ENCODE measurements at places on chromosomes 1 and 21.

DNA sequence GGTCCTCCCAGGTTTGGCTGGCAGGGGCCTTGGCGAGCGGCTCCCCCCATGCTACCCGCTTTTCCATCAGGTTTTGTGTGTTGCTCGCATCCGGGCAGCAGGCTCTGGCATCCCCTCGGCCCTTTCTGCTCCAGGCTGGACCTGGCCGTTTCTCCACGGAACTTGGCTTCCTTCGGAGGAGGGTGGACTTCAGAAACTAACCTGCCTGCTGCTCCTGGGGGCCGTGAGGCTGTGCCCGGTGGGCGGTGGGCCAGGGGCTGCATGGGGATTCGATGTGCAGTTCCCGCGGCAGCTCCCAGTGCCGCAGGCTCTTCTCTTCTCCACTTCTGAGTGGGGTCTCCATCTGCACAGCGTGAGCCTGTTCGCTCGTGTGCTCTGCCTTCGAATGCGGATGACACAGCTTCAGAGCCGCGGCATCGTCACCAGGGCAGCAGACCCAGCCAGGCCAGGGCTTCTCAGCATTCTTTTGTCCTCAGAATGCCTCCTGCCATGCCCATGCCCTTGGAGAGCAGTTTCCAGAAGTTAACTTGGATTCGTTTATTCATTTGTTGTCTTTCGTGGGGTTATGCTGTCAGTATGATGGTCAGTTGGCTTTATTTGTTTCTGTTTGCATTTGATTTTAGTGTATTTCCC, 36.4 kb downstream of the PRKCZ start:
- no peaks in the 10 kb centered on the region for H3K4me1 ChIP-seq
- DNase-seq: no peak
- peaks cover 3% of the 10 kb centered on the region for H3K27me3 ChIP-seq
- H3K36me3 ChIP-seq: no peaks in the 10 kb centered on the region

DNA sequence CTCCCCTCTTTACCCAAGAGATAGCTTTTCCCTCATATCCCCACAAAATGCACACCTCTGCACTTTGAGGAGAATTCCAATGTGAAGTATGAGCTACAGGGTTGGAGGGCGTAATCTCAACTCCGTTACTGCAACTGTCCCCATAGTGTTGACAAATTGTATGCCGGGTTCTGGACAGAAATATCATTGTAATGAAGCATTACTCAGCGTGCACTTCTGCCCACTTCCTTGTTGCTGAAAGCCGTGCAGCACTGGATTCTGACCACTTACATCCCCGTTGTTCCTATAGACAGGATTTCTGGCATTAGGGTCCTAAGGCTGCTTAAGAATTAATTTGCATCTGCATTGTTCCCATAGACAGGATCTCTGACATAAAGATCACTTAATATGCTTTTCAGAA, 205.6 kb downstream of the RHOU start:
- H3K27me3 ChIP-seq: peaks cover 12% of the 10 kb centered on the region
- no peaks in the 10 kb centered on the region for H3K36me3 ChIP-seq
- no peak for DNase-seq
- H3K4me3 ChIP-seq: no peak overlapping the region
- peaks cover 41% of the 10 kb centered on the region for H3K4me1 ChIP-seq

DNA sequence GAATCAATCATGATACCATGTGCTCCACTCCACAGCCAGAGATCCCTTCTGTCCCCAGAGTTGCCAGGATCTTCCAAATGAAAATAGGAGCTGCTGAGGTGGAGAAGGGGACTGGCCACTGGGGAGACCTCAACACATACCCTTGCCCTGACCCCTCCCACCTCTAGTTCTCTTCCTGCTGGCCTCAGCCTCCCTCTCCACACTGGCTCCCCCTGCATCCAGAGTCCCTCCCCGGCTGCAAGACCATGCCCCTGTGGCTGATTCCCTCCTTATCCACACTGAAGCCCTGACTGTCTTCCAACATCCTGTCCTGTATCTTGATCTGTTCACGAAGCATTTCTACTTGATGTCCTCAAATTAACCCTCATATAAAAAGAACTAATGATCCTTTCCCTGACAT, 21.1 kb upstream of the CDK18 start:
- peaks cover 81% of the 10 kb centered on the region for H3K27me3 ChIP-seq
- no peaks in the 10 kb centered on the region for H3K36me3 ChIP-seq
- no peak for DNase-seq

- H3K4me3 ChIP-seq: no peak overlapping the region
- H3K27me3 ChIP-seq: peaks cover 54% of the 10 kb centered on the region
- DNase-seq: no peak
- H3K27ac ChIP-seq: no peak overlapping the region
- H3K4me1 ChIP-seq: peaks cover 4% of the 10 kb centered on the region
Measured at GRCh38 chr1:204651843-204652421, 33.6 kb downstream of the LRRN2 start.

GRCh38 chr21:42735944-42736343, 82.5 kb downstream of the PDE9A start:
- peaks cover 50% of the 10 kb centered on the region for H3K4me1 ChIP-seq
- no peaks in the 10 kb centered on the region for H3K27me3 ChIP-seq
- H3K27ac ChIP-seq: peak overlapping the region; percentile 53
- H3K4me3 ChIP-seq: no peak overlapping the region
- DNase-seq: no peak

DNA sequence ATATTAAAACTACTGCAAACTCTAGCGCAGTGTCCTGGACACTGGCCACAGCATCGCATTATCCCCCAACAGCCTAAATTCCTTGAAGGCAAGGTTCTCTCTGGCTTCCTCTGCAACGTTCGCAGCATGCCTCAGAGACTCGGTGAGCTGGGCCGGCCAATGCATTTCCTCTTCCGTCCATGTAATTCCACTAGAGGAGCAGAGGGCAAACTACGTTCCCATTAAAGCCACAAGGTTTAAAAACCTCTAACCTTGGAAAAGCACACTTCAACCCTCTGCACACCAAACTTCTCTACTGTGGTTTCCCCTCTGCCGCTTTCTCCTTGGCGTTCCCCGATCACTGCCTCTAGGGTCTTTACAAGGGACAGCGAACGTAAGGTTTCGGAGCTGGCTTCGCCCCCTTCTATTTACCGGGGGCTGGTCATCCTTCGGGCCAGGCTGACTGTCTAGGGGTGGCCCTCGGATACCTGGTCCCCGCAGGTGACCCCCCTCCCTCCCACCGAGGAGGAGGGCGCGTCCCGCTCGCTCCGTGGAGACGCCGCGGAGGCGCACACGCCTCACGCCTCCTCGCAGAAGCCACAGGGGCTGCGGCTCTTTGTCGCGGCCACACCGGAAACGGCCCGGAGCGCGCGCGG, 456 bp upstream of the SMYD2 start:
- no peak for DNase-seq
- peaks cover 7% of the 10 kb centered on the region for H3K27me3 ChIP-seq
- H3K36me3 ChIP-seq: peaks cover 8% of the 10 kb centered on the region
- peaks cover 41% of the 10 kb centered on the region for H3K4me1 ChIP-seq
- H3K4me3 ChIP-seq: peak overlapping the region; percentile 70
- H3K27ac ChIP-seq: peak overlapping the region; percentile 86

- no peak overlapping the region for H3K27ac ChIP-seq
- H3K4me1 ChIP-seq: peaks cover 8% of the 10 kb centered on the region
- DNase-seq: no peak
- no peak overlapping the region for H3K4me3 ChIP-seq
Measured at GRCh38 chr1:230509281-230509977, 83.3 kb upstream of the PGBD5 start.

All from activated naive CD4-positive, alpha-beta T cell treated with anti-CD3 and anti-CD28 coated beads, Interleukin-2, amount 10 ng/mL, durations not matched to agents 7 days and 5 days (primary cell).